Fibroblast of the aortic adventitia (primary cell): ENCODE measurements at places on chromosomes 7 and 10. TPM values are rescaled to one million over a fixed set of nuclear protein-coding genes. Genes with fewer than 3 reads are reported as not detected.

STEAP1 gene
- total RNA-seq: 23.5 and 83.4 TPM in 2 replicates

- DNase-seq: no peak
Observed at GRCh38 chr10:132712743-132713142, 73.2 kb downstream of the NKX6-2 start.

DNA sequence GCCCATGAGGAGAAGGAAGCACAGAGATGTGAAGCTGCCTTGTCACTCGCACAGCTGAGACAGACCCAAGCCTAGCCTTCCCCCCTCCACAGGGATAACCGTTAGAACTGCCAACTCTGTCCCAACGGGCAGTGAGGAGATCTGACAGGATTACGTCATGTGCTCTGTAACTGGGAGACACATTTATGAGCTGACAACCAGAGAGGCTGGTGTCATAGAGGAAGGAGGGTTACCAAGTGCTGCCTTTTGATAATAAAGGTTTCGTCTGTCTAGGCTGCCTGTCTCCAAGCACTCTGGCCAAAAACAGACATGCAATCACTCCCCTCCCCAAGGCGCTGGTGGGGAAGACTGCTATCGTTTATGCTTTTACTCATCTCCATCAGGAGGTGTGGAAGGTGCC, 165.9 kb downstream of the PLXNA4 start:
- no peak for DNase-seq

- peak; percentile 87 for DNase-seq
Observed at GRCh38 chr10:5876181-5876768, 13.4 kb downstream of the ANKRD16 start.

GRCh38 chr10:43679509-43679908, 30.8 kb upstream of the ZNF32 start:
- peak; percentile 64 for DNase-seq

DNA sequence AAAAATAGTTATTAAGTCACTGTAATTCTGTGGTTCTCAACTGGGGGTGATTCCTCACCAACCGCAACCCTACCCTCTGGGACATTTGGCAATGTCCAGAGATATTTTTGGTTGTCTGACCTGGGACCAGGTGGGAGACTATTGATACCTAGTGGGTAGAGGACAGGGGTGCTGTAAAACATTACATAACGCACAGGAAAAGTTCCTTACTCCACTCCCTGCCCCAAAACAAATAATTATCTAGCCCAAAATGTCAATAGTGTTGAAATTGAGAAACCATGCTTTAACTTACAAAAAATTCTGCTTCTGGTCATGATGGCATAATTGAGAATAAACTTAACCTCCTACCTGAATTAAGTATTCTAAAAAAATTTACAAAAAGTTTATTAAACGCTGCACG, 177.7 kb upstream of the FEZF1 start:
- DNase-seq: no peak

DNA sequence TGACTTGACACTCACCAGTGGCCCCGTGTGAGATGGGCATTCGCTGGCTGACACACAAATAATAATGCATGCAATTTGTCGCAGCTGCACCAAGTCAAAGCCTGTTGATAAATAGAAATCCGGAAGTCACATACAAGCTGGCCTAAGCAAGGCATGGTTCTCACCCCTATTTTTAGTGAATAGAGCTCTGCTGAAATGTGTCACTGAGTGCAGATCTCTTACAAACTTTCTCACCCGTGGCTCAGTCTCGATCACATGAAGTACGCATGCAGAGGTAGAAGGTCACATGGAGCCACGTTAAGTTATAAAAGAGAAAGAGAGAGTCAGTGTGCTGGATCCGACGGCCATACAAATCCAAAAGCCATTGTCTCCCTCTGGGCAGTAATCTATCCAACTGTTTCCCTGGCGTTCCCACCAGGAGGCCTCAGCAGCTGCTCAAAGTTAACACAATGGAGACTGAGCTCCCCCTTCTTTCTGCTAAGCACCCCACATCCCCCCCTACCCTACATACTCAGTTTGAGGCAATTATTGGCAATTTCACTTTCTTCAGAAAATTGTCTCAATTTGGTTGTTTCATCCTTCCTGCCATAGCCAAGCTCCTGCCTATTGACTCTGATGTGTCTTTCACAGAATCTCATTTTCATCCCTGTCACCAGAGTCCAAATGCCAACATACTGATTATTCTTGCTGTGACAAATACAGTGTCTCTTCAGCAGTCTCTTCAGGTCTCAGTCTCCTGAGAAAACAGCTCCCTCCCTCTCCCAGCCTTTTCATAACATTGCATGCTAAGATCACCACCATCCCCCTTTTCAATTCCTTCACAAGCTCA, 473.3 kb upstream of the NRP1 start:
- no peak for DNase-seq

GRCh38 chr10:7445474-7446185, 34.8 kb upstream of the SFMBT2 start:
- no peak for DNase-seq

DNA sequence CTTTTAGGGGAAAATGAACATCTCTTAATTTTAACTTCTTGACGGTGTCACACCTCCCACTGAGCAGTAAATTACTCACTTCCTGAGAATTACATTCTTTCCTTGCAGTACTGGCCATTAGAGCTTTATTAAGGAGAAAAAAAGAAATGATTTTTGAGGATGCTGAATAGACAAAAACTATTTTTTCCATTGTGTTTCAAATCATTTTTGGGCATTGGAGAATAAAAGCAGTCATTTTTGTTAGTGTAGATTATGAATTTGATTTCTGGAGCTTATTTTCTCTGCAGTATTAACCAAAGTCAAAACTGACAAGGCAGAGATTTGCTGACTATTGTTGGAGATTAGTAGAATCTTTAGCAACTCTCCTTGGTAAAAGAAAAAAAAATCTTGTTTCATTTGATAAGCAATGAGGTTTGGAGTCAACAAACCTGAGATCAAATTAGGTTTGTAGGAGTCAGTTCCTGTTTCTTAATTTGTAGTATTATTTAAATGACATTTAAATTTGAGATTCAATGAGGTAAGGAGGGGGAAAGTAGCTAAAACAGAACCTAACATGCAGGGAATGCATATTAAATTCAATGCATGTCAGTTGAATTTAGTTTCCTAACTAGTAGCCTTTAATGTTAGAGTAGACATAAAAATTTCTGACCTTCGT, 70.6 kb downstream of the AP3M1 start:
- peak; percentile 40 for DNase-seq

SPDYE2B gene
- 0.16 TPM in 1 of 2 replicates, not detected in the other for total RNA-seq

PNLIPRP3 gene
- total RNA-seq: not detected in 2 replicates

DNA sequence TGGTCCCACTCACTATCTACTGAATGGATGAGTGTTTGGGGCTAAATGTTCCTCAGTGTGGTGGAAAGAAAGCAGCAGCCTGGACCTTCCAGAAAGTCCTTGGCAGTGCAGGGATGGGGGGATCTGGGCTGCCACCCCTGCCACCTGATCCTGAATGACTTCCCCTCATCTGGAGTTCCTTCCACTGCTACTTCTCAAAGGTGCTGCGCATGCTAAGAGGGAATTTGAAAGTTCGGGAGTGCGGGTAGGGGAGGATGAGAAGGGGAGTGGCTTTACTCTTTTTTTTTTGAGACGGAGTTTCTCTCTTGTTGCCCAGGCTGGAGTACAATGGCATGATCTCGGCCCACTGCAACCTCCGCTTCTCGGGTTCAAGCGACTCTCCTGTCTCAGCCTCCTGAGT, 1.4 kb downstream of the KLRG2 start:
- DNase-seq: no peak

- DNase-seq: no peak
Observed at GRCh38 chr10:84194424-84195043, at the start of gene CDHR1. Gene CDHR1 (plus strand): TSS chr10:84194537. CDS start chr10:84194761, 224 bp downstream.

GRCh38 chr7:132336797-132337196, 239.5 kb downstream of the PLXNA4 start:
- no peak for DNase-seq

GRCh38 chr10:13146379-13146778, 15.0 kb upstream of the MCM10 start:
- peak; percentile 23 for DNase-seq

GRCh38 chr7:1175967-1176851, 16.2 kb upstream of the ZFAND2A start:
- peak; percentile 70 for DNase-seq
